ENCODE measurements at places on chromosomes 7 and 10.

- no peak for DNase-seq
These were observed 233.0 kb downstream of the ADARB2 start for GRCh38 chr10:1504286-1504685.

- DNase-seq, result no peak
These were observed 56.5 kb upstream of the KDM7A start for GRCh38 chr7:140232957-140233917.

DNA sequence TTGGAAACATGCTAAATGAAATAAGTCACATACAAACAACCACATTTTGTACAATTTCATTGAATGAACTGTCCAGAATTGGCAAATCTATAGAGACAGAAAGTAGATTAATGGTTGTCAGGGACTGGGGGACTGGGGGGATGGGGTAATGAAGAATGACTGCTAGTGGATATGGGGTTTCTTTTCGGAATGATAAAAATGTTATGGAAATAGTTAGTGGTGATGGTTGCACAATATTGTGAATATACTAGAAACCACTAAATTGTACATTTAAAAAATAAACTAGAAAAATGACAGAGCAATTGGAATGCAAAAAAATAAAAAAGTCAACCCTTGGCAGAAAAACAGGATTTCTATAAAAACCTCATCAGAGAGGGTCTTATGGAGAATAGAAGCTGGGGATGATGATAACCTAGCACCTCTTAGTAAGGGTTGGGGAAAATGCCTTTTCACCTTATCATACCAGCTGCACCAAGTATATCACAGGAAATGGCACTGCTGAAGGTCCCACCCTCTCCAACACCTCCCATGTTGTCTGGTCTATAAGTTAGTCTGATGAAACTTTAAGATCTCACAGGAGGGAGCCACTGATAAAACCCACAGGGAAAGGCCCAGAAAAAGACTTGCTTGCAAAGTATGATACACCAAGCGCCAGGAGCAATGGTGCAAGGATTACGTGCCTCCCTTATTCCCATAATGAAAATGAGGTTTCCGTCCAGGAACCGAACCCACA, 23.1 kb upstream of the JAZF1 start:
- DNase-seq, result no peak

DNA sequence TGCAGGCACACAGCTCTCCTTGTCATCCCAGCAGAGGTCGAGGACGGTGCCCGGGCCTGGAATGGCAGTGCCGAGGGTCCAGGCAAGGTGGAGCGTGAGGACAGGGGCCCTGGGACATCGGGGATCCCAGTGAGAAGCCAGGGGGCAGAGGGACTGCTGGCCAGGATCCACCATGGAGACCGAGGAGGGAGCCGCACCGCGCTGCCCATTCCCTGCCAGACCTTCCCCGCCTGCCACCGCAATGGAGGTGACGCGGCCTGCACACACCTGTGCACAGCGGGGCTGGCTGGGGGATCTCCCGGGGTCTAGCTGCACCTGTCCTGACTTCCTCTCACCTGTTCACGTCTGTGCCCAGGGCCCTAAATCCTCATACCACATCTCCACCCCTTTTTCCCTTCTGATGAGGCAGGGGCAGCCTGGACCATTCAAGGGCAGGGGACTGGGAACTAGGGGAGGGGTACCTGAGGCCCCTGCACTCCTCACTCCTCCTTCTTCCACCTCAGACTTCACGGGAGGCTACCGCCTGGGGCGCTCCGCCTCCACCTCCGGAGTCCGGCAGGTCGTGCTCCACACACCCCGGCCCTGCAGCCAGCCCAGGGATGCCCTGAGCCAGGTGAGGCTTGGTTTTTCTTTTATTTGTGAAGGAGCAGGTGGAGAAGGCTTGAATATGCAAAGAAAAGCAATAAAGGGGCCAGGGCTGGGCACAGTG, 6.9 kb downstream of the NYAP1 start:
- DNase-seq, result no peak

GRCh38 chr7:108522780-108523179, 3.2 kb downstream of the PNPLA8 start:
- DNase-seq, result no peak

Data from esophagus squamous epithelium (tissue), 5 donors.